ENCODE measurements at places on chromosomes 5 and 9. TPM values are rescaled to one million over a fixed set of nuclear protein-coding genes. Genes with fewer than 3 reads are reported as not detected.

Gene BAAT
- total RNA-seq: 0.56 TPM

Gene SAPCD2
- total RNA-seq: 20.3 TPM

Gene SPATA31D4
- total RNA-seq: not detected

Gene RASGEF1C
- total RNA-seq: 0.23 TPM

Gene PAIP2
- total RNA-seq: 80.9 TPM

Gene CLTB
- total RNA-seq: 154 TPM

Gene PCDHGA6
- 0.12 TPM for total RNA-seq

Gene MAMDC2
- 0.34 TPM for total RNA-seq

Gene CCL27
- total RNA-seq: not detected
